ENCODE measurements at places on chromosomes 6 and 20.

DNA sequence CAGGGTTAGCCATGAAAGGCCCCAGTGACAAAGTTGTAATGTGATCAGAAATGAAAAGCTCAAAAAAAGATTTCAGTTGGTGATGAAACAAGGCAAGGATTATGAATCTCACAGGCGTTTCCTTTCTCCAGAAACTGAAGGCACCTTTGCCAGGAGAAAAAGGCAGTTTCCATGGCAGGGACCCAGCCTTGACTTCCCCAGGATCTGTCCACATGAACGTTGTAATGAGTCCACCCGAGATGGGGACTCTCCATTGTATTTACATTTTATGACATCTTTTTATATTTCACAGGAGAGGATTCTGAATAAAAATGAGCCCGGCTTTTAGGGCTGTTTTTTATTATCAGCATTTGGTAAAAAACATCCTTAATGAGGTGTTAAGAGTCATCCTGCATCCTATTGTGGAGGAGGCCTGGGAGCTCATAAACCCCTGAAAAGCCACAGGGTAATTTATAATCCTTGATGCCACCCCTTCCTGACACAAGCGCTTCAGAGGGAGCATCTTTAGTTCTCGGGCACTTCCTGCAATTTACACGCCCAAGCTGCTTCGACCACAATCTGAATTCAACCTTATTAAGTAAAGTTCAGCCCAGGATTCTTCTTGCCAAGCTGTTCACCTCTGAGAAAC lies 74.1 kb upstream of the SALL4 start:
- DNase-seq = no peak

DNA sequence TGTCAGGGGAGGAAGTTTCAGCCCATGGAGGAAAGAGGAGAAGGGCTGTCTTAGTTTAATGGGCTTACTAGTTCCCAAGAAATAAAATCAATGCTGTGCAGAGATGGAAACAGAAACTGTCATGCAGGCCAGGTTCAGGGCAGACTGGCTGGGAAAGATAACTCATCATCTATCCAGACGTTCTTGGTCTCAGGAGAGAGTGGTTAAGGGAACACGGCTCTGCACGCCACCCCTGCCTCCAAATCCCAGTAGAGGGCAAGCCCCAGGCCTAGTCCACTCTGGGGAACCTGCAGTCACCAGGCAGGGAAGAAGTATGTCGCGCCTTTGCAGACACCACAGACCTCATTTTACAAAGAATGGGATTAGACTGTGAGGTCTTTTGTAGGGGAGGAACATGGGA lies 12.5 kb downstream of the ALDH8A1 start:
- no peak for DNase-seq

GRCh38 chr20:21104921-21105320 lies 1.2 kb downstream of the LINC00237 start:
- DNase-seq = no peak

DNA sequence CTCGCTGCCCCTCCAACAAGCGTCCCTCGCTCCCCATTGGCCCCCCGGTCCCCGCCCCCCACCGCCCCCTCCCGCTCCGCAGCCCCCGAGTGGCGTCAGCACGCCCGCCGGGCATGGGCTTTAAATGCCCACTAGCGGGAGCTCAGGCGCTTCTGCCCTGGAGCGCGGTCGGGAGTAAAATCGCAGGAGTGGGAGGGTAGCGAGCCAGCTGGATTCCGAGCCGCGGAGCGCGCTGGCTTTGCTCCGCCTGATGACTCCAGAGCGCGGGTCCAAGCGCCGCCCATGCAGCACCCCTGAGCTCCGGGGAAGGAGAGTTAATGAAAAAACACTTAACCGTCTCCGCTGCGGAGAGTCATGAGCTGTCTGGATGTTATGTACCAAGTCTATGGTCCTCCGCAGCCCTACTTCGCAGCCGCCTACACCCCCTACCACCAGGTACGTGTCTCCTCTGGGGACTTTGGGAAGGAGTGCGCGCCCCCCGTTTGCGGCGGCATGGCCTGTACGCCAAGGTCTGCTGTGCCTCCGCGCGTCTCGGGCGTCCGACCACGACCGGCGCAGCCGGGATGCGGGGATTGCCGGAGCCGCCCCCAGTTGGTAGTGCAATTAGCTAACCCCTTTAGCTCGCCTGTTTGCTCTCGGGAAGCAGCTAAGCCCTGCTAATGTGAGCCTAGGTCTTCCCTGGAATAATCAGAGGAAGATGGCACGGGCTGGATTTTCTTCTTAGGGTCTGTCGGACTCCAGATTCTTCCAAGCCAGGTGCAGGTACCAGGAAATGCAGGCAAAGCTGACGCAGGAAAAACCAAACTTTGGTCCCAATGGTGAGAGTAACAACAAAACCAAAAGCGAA lies at the start of gene VGLL2:
TSS of gene VGLL2 (plus strand) at position 149 of the 847 bp plus-strand sequence. CDS start at position 355, 206 bp downstream.
- DNase-seq = no peak

GRCh38 chr6:97440590-97441176 lies 157.7 kb upstream of the MMS22L start:
- no peak for DNase-seq

DNA sequence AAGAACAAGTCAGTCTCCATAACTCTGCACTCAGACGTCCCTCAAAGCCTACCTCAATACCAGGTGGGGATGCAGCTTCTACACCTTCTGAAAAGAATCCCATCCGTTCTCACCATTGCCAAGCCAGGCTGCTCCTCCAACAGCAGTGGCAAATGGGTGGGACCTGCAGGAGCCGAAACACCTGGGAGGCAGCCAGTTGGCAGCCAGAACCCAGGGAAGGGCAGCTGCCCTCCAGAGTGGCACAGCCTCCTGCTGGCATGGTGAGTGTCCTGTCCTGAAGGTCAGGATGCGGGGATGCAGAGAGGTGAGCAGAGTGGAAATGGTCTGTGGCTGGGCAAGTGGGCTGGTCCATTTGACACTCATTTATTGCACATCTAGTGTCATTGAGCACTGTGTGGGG lies 210.6 kb upstream of the CDH4 start:
- DNase-seq = no peak

- DNase-seq = no peak
Measured at GRCh38 chr20:46126440-46127056, 8.4 kb downstream of the CD40 start.

- DNase-seq = no peak
Measured at GRCh38 chr6:113439866-113440265, 417.3 kb upstream of the MARCKS start.

DNA sequence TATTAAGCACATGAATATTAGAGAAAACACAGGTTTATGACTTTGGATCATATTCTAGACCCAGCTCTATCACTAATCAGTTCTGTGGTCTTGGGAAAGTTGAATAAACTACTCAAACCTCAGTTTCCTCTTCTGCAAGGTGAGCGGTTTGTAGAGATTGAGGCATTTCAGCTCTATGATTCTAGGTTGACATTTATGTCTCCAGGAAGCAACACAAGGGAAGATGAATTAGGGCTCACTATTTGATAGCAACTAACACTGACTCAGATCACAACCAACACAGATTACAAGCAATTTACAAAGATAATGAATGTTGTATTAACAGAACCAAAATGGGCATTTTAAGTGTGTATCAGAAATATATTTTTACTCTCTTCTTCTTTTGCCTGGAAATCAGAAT lies 21.9 kb downstream of the ADTRP start:
- DNase-seq = no peak

DNA sequence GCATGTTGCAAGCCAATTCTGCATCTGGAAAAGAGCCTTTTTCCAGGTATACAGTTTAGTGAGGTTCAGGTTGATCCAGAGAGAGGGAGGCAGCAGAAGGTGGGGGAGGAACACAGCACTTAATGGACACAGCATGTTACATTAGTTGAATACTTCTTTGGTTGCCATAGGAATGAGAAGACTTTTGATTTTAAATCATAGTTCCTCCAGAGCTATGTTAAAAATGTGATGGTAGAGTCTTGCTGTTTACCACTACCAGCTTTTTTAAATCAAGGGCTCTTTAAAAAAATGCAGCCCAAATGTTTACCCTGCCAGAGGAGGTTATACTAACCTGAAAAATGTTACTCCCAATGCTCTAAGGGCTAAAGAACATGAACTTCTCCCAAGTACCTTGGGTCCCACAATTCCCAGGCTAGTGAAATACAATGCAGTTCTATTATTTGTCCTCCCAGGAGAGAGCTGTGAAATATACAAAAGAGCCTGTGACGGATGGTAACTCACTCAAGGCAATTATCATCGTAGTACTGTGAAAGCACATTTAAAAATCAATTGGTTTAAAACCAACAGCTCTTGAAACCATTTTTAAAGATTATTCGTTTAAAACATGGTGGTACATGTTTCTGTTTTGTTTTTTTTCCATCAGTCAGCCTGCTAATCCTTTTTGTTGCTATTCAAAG lies 6.9 kb upstream of the PHACTR1 start:
- no peak for DNase-seq

DNA sequence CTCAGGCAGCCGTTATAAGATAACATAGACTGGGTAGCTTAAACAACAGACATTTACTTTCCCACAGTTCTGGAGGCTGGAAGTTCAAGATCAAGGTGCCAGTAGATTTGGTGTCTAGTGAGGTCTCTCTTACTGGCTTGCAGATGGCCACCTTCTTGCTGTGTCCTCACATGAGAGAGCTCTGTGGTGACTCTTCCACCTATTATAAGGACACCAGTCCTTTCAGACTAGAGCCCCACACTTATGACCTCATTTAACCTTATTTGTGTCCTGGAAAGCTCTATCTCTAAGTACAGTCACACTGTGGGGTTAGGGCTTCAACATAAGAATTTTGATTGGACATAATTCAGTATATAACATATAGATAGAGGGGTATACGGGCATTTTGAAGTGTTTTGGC lies 245.0 kb downstream of the UTRN start:
- DNase-seq = no peak

DNA sequence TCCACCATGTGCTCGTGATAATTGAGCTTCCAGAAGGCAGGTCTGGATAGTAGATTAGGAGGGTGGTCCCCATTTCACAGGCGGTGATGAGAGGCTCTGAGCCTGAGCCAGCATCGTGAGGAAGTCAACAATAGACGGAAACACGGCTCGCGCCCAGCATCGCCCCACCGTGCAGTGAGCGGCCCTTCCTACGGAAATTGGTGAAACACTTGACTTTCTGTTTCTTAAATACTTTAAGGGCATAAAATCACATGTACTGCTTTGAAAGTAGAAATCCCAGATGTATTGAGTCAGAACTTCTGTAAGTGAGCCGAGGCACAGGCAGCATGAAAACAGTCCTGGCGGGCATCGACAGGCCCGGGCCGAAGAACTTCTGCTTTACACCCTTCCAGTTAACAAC lies 4.3 kb upstream of the KIF25 start:
- no peak for DNase-seq
